ENCODE measurements at places on chromosomes 5 and 9.

- no peak for DNase-seq
These were observed 166.1 kb downstream of the RNF180 start for GRCh38 chr5:64331597-64332277.

DNA sequence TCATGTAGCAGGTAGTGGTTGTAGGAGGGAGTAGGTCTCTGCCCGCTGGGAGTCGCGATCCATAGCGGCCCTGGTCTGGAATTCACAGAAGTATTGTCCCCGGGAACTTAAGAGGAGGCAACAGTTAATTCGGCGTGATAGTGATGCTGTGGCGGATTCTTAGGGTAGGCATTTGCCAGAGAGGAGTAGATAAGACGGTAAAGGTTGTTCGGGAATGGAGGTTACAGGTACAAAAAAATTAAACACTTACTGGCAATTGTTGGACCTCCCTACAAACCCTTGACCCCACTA is 679 bp downstream of the SMC5 start:
- no peak for DNase-seq

GRCh38 chr5:122929001-122929400 is 83.6 kb downstream of the SNX24 start:
- no peak for DNase-seq

GRCh38 chr5:114237766-114238165 is 124.1 kb upstream of the KCNN2 start:
- no peak for DNase-seq

DNA sequence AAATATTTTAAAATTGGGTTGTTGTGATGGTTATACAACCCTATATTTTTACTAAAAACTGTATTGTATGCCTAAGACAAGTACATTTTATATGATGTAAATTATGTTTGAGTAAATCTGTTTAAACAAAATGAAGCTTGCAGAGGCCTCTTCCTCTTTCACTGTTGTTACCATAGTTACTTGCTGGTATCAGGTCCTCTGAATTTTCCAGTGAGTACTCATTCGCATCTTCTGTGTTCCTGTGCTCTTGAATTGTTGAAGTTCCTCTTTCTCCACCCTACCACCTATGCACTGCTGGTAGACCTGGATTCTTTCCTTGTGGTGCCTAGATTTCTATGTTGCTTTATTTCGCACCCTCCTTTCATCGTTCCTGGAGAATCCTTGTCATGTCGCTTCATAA is 938.5 kb upstream of the ACO1 start:
- no peak for DNase-seq

GRCh38 chr5:164059471-164059870 is 554.1 kb downstream of the MAT2B start:
- DNase-seq: no peak

DNA sequence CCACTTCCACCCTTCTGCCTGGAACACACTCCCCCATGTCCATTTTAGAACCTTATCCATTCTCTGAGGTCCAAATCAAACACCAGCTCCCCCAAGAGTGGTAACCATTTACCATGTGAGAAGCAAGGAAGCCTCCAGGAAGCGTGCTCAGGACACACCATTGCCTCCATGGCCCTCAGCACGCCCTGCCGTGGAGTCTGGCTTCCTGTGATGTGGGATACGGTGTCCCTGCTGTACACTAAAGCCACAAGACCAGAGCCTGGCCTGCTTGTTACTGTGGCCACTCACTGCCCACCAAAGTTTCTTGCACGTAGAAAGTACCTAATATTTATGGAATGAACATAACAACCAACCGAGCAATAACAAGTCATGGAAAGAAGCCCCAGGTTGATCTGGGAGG is 151.7 kb downstream of the SEMA5A start:
- DNase-seq: no peak

GRCh38 chr9:136791516-136792276 is 552 bp downstream of the TMEM141 start:
- DNase-seq: peak; percentile 79

DNA sequence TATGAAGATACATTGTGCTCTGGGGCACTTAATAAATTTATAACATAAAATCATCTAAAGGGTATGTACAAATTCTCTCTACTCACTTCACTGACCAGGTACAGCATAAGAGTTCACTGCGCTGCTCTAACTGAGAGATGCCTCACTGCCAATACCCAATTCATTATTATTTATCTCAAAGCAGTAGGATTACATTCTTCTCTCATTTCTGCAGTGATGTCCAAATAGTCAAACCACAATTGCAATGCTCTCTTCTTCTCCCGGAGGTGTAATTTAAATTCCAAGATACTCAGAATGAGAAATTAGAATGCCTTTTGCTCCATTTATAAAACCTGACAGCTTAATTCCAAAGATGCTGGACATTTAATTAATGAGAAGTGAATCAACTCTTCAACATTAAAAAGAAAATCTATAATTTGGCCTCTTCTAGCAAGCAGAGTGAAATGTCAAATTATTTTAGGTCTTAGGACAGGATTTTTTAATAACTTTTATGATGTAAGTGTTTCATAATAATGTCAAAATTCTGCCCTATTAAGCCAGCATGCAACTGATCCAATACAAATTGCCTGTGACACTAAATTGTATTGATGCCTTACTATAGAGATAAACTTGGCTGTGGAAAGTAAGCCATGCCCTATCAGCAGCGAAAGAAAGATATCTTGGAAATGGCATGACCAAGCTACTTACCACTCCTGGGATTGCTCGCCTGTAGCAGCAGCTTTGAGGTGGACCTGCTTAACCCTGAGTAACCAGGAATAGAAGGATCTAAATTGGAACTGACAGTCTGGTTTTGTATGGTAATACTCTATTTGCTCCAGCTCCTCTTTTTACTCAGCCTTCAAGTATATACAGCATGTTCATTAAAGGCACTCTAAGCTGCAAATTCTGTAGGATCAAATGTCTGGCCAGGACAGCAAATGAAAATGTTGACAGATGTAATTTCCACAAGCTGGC is 374.2 kb upstream of the TYRP1 start:
- no peak for DNase-seq

GRCh38 chr9:123283048-123283408 is 14.6 kb upstream of the STRBP start:
- DNase-seq: no peak

- no peak for DNase-seq
These were observed 515.2 kb upstream of the ZNF608 start for GRCh38 chr5:125261505-125262250.

DNA sequence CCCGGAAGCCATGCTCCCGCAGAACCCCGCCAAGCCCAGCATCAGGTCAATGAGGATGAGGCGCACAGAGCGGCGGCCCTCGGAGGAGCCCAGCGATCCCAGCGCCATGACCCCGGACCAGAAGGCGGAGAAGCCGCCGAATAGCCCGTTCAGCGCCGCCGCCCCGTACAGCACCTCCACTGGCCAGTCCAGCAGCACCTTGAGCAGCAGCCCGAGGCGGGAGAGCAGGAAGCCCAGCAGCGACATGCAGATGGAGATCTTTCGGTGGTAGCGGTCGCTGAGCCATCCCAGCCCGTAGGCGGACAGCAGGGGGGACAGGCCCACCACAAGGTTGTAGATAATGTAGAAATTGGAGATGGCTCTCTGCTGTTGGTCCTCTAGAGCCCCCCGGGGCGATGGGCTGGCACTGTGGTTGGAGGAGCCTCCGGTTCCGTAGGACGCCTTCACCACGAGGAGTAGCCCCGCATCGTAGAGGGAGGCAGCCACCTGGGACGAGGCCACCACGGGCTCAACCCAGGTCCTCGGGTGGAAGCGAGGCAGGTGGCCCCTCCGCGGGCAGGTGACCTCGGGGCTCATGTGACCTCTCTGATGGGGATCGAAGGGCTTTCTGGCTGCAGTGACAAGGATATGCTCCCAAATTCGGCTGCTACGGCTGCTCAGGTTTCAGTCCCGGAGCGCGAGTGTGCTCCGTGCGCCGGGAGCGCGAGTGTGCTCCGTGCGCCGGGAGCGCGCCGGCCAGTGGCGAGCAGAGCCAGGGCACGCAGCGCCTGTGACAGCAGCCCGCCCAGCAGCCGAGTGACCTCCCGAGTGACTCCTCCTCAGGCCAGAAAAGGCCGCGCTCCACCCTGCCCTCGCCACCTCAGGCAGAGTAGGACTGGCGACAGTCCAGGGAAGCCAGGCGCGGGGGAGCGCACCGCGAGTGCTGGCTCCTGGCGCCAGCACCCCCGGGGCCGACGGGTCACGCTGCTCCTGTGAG is at the start of gene SLC46A2:
SLC46A2 (minus strand) TSS at position 771 of the 976 bp plus-strand sequence; CDS start at position 576, 195 bp downstream.
- DNase-seq: peak; percentile 75

DNA sequence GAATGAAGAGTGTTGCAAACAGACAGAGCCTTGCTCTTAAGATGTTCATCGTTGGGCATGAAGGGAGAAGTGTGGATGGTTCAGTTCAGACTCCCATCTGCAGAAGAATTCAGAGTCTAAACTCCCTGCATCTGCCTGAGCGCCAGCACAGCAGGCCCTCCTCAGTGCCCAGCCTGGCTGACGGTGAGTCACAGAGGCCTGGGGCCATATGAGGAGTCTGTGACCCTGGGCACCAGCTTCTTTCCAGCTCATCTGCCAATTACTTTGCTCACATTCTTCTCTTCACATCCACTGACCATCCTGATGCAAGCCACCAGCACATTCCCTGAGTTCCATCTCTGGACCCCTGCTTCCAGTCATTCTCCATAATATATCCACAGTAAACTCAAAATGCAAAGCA is 401.1 kb upstream of the TRPC7 start:
- DNase-seq: no peak

DNA sequence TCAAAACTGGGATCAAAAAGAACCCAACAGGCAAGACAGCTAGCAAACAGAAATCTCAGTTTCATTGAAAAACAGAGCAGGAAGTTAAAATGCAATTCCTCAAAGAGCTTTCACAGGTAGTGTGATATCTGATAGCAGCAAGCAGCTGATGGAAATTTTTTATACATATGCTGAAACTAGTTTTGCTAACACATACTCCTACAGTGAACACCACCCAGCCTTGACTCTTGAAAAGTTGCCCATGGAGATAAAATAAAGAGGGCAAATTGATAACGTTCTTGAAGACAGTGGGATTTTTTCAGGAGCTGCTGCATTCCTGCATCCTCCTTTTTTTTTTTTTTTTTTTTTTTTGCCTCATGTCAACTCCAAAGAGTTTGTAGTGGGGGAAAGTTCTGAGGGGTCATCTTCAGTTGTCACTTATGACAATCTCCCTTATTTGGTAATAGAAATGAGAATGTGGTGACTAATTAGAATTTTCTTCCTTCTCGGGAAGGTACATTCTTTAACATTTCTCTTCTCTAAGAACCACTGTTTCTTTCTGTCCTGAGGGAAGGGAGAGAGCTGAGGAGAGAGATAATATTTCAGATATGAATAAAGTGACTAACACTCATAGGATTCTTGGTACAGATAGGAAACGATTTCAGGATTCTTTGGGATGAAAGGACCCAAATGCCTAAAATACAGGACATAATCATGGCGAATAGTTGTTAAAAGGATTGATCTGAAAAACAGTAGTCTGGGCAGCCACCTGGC is 24.6 kb downstream of the SH3RF2 start:
- DNase-seq: no peak

DNA sequence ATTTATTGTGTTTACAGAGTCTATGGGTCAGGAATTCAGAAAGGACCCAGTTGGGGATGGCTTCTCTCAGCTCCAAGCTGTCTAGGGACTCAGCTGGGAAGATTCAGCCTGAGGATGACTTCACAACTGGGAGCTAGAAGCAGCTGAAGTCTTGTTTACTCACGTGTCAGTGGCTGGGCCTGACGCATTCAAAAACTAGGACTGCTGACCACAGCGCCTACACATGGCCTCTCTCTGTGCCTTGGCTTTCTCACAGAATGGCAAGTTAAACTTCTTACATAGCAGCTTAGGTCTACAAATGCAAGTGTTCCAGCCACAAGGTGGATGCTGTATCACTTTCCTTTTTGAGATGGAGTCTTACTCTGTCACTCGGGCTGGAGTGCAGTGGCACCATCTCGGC is 16.3 kb upstream of the PPP2CA start:
- no peak for DNase-seq

DNA sequence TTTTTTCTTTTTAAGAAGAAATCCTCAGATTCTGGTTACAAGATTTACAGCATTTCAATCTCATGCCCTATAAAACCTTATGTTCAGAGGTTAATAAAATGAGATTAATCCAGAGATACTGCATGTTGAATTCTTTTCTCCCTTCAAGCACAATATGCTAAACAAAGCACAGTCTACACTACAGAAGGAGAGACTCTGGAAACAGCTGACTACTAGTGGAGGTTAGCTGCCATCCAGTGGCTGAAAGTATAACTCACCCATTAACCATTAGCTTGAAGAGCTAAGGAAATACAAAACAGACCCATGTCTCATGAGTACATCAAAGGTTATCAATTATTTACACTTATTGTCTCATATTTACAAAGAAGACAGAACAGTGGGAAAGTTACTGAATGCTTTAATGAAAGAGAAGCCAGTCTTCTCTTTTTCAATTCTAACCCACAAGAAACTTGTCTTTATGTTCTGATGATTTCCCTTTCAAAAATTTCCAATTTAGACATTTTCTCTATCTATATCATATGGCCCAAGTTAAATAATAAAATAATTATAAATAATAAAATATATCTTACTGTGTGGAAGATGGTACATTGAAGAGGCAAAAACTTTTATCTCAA is 12.7 kb upstream of the DNAH5 start:
- peak; percentile 45 for DNase-seq

- no peak for DNase-seq
These were observed 178.8 kb upstream of the HAPLN1 start for GRCh38 chr5:83899326-83899970.

- DNase-seq: no peak
These were observed 169.8 kb downstream of the COL23A1 start for GRCh38 chr5:178420354-178420781.

GRCh38 chr9:135990468-135991429 is 29.6 kb upstream of the UBAC1 start:
- DNase-seq: peak; percentile 25

GRCh38 chr9:101737705-101738565 is 512 bp downstream of the GRIN3A start:
- peak; percentile 12 for DNase-seq

GRCh38 chr5:139799359-139799758 is 3.8 kb downstream of the PSD2 start:
- DNase-seq: no peak

DNA sequence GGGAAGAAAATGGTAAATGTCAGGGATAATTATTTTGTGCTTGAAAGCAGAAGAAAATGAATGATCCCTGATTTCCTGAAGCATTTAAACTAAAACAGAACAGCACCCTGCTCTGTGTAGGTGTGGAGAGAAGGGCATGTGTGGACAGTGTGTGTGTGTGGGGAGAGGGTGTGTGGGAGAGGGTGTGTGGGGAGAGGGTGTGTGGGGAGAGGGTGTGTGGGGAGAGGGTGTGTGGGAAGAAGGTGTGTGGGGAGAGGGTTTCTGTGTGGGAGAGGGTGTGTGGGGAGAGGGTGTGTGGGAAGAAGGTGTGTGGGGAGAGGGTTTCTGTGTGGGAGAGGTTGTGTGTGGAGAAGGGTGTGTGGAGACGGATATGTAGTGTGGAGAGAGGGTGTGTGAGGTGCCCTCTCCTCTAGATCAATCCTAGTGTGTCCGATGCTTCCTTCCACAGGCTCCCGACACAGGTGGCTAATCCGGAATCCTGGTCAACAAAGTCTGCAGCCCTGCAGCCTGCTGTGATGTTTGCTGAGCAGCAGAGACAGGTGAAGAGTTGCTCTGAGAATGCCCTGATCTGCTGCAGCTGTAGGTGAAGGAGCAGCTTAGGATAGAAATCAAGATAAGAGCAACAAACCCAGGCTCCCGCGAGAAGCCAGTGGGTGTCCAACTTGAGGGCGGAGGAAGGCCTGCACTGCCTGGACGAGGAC is 15.5 kb downstream of the IRX4 start:
- DNase-seq: no peak

Measured in suppressor macrophage (primary cell).